NCI-H1930 (cell line): ENCODE measurements at places on chromosomes 12 and 14.

- no peak for DNase-seq
These were observed 38.8 kb upstream of the ATP23 start for GRCh38 chr12:57902478-57902969.

DNA sequence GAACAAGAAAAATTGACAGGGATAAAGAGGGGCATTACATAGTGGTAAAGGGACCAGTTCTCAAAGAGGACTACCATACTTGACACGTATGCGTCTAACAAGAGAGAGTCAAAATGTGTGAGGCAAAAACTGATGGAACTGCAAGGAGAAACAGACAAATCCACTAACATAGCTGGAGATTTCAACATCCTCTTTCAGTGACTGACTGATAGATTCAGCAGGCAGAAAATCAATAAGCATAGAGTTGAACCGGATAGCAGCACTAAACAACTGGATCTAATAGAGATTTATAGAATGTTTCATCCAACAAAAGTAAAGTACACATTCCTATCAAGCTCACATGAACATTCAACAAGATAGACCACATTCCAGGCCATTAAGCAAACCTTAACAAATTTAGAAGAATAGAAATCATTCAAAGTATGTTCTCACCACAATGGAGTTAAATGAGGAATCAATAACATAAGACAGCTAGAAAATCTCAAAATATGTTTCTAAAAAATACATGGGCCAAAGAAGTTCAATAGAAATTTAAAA lies 16.1 kb upstream of the CRACR2A start:
- DNase-seq, result no peak

- no peak for DNase-seq
These were observed 77.3 kb upstream of the LTA4H start for GRCh38 chr12:96112733-96113132.

- DNase-seq, result peak; percentile 84
These were observed 57.9 kb upstream of the SLC38A2 start for GRCh38 chr12:46430340-46430948.

GRCh38 chr12:26304273-26304672 lies 108.9 kb downstream of the SSPN start:
- no peak for DNase-seq
